Activated CD8-positive, alpha-beta T cell treated with anti-CD3 and anti-CD28 coated beads for 36 hours (primary cell): ENCODE measurements at places on chromosomes 1 and 21. TPM values are rescaled to one million over a fixed set of nuclear protein-coding genes. Genes with fewer than 3 reads are reported as not detected.

GRCh38 chr1:6753320-6754140 lies 31.7 kb upstream of the CAMTA1 start:
- DNase-seq, result no peak

DNA sequence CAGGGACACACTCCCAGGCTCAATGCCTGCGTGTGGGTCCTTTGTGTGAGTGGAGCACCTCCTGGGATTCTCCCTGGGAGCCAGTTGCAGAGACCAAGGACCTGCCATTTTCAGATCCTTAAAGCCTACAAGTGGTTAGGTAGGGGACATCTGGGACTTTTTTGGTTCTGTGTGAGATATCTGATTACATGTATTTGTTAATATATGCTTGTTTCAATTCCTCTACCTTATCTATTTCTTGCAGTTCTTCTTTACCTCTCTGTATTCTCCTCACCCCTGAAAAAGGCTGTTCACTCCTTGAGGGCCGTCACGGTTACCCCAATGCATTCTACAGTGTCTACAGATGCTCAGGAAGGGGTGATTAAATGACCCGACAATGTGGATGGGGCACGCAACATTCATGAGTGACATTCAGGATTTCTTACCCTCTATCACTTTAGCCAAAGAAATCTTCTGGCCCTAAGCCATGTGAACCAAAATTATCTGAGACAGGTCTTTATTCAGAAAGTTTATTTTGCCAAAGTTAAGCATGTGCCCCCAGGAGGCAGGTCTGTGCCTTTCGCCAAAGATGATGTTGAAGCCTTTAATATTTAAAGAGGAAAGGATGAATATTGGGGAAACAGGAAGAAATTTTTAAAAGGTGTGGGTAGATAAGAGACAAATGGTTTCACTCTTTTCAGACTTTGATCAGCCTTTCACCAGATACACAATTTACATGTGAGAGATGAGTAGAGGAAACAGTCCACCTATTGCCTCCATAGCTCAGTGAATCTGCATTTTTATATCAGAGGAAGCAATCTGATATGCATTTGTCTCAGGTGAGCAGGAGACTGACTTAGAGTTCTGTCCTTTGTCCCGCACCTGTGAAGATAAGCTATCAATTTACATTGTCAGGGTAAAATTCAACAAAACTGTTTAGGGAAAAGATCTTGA lies 44.6 kb upstream of the MPZL1 start:
- DNase-seq, result no peak

GRCh38 chr1:226640321-226641136 lies 92.0 kb downstream of the STUM start:
- DNase-seq, result no peak

DNA sequence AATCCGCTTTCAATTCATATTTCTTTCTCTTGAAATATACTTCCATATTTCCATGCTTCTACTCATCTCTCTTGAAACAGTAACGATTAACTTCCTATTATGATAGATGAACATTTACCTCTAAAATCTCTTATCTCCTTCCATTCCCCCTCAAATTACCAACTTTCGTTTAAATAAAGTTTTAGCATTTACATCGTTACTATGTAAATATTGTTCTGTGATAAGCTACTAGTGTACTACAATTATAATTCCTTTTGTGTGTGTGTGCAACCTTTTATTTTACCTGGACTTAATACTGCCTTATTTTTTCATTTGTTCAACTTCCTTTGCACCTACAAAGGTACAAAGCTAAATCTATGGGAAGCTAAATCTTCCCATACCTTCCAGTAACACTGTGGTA lies 4.5 kb downstream of the FOXE3 start:
- DNase-seq, result no peak

DNA sequence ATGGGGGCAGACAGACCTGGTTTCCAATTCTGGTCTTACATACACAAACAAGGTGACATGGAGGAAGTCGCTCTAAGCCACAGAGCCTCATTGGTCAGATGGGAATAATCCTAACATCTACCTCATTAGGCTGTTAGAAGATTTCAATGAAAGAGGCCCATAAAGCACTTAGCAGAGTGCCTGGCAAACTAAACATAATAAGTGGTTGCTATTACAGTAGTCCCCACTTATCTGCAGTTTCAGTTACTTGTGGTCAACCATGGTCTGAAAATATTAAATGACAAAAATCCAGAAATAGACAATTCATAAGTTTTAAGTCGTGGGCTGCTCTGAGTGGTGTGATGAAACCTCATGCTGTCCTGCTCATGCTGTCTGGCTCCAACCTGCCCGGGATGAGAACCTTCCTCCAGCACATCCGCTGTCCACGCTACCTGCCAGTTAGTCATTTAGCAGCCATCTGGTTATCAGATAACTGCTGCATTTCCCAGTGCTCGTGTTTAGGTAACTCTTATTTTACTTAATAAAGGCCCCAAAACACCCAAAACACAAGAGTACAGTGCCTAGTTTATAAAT lies 112.3 kb downstream of the DDX20 start:
- DNase-seq, result no peak

Gene LCE7A
- total RNA-seq, result not detected

Gene AJAP1
- total RNA-seq, result 0.78 TPM

GRCh38 chr1:24301785-24302175 lies 17.4 kb upstream of the GRHL3 start:
- no peak for DNase-seq

DNA sequence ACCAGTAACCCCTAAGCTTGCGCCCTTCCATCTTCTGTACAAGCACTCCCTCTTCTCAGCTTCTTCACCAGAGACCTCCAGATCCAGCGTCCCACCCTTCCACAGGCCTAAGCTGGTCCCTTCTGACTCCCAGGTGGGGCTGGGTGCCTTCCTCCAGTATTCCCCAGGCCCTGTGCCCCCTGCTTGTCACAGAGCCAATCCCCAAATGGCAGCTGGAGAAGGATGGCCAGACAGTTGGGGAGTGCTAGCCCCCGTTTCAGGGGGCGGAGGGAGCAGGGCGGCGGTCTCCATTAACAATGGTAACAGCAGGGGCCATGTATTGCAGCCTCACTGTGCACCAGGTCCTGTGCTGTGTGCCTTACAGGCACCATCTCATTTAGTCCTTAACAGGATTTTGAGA lies 85.7 kb downstream of the KCNN3 start:
- DNase-seq, result no peak

- no peak for DNase-seq
Measured at GRCh38 chr1:64453688-64454087, 16.2 kb upstream of the CACHD1 start.

GRCh38 chr1:37240897-37241296 lies 206.6 kb upstream of the GRIK3 start:
- no peak for DNase-seq

GRCh38 chr21:39144191-39144590 lies 39.1 kb downstream of the PSMG1 start:
- no peak for DNase-seq

GRCh38 chr1:42177541-42177981 lies 13.0 kb upstream of the GUCA2A start:
- DNase-seq, result no peak

Gene KANK4
- total RNA-seq, result not detected

DNA sequence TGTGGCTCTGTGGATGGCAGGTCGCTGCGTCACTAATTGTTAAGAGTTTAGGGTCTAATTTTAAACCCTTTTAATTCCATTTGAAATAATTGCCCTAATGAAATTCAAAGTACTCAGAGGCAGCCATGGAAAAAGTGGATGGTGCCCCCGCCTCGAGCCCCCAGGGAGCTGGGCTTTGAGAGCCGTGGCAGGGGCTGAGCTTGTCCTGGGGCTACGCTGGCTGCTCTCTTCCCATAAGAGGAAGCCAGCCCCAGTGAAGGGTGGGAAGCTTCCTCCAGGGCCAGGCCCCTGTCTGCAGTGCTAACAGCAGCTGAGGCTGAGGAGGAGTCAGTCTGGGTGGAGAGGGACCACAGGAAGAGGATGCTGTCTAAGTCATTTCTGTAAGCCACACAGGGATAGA lies 315.0 kb upstream of the POU3F1 start:
- DNase-seq, result no peak

- DNase-seq, result no peak
Measured at GRCh38 chr1:66852870-66853269, 51.8 kb upstream of the INSL5 start.

DNA sequence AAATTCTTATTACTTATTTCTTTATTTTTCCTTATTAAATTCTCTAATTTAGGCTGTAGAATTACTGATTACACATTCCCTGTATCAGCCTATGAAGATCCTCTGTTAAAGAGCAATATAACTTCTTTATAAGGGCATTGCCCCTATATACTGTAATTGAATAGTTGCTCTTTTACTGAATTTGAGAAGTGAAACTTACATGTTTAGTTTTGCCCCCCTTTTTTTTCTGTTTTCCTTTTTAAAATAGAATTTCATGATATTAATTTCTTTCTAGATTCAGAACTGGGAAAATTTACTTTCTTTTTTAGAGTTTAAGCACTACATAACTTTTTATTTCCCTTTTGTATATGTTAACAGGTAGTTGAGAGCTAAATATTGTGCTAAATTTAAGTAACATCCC lies 29.5 kb upstream of the PGM1 start:
- DNase-seq, result no peak

Gene LRRN2
- total RNA-seq, result not detected

Gene TSACC
- total RNA-seq, result 0.72 TPM

Gene SELE
- total RNA-seq, result not detected

DNA sequence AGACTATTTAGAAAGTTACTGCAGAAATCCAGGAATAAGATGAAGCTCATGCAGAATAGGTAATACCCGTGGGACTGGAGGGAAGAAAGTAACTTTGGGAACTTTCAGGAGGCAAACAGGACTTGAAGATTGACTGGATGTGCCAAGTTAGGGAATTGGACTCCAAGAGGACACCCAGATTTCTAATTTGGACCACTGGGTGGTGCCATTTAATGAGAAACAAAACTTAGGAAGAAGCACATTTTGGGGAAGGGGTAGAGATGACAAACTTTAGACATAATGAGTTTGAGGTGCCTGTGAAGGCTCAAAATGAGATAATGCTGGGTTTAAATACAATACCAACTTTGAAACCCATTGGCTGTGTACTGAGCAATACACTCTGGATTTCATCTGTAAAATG lies 3.3 kb upstream of the B4GALT3 start:
- DNase-seq, result no peak

DNA sequence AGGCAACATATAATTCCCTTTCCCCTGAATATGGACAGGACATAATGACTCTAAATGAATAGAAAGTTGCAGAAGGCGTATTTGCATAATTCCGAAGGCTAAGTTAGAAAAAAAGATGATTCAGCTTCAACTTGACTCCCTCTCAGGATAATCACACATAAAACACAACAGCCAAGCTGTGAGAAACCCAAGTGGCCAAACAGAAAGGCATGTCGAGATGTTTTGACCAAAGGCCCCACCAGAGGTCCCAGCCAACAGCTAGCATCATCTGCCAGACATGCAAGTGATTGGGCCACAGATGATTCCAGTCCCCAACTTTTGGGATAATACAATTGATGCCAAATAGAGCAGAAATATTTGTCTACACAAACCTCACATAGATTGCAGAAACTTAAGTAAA lies 444.9 kb downstream of the LTN1 start:
- DNase-seq, result no peak

DNA sequence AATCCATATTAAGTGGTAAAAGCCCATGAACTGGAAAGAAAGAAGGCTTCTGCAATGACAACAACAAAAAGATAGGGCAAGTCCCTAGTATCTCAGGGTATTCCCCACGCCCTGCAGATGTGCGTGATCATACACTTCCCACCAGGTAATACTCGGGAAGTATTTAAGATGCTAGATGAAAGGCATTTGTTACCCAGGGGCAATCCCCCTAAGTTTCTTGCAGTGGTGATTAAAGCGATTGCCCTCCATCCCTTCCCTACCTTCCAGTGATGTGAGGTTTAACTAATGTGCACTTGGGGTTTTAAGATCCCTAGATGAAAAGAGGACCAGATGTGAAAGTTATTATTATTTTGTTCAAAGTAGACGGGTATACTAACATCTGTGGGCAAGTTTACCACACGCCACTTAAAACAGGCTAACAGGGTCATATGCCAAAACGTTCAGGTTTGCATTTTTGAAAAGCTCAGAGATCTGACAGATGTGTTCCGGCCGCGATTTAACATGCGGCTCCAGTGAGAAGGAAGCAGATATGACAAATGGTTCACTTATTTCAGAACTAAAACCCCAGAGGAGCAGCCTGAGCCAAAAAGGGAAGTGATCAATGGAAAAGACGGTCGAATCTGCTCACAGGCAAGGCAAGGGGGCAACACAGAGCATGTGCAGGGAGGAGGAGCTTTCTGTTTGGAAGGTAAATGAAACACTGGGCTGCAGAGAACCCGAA lies 17.4 kb downstream of the TIAM1 start:
- peak; percentile 82 for DNase-seq

DNA sequence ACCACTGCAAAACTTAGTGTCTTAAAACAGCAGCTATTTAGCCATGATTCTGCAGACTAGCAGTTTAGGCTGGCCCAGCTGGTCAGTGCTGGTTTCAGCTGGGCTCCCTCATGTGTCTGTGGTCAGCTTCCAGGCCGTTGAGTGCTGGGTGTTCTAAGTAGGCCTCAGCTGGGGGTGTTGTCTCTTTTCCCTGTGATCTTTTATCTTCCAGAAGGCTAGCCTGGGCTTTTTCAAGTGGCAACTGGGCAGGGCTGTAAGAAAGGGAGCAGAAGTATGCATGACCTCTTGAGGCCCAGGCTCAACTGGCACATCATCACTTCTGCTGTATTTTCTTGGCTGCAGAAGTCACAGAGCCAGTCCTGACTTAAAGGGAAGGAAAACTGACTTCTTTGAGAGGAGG lies 136.1 kb downstream of the KIF26B start:
- DNase-seq, result no peak

Gene PKP1
- not detected for total RNA-seq

Gene ESPN
- 0.83 TPM for total RNA-seq

Gene FCRL1
- not detected for total RNA-seq

DNA sequence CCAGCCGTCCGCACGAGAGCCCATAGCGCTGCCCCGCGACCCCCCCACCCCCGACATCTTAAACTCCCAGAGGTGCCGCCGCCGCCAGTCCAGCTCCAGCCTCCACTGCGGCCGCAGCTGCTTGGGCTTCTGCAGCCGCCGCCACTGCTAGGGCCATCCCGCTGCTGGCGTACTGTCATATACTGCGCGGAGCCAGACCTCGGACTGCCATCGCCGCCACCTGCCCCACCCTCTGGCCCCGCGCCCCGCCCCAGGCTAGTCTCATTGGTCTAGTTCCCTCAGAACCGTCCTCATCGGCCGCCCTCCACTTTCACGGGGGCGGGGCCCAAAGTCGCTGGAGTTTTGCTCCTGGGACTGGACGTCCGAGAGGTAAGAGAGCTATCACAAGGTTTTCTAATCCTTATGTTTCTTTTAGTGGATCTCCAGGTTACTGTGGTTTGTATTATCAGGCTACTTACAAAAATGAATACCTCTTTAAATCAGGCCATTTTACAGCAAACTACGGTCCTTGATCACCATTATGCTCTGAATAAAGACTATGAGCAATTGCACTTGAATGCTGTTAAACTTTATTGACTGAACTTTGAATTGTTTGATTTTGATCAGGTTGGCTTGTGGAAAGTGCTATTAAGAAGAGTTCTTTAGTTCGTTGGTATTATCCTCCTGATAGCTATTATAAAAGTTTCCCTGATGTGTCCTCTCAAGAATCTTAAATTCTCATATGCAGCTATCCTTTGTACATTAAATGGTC lies 2.8 kb upstream of the CD1D start:
- DNase-seq, result peak; percentile 42

Gene WNT3A
- not detected for total RNA-seq
